Femur (tissue), 1 donor: ENCODE measurements at places on chromosomes 5 and 9.
A peak's percentile ranks its signal among the peaks of the same experiment; 100 is the strongest.

GRCh38 chr5:72472666-72473422 lies 34.4 kb downstream of the ZNF366 start:
- no peak for DNase-seq

DNA sequence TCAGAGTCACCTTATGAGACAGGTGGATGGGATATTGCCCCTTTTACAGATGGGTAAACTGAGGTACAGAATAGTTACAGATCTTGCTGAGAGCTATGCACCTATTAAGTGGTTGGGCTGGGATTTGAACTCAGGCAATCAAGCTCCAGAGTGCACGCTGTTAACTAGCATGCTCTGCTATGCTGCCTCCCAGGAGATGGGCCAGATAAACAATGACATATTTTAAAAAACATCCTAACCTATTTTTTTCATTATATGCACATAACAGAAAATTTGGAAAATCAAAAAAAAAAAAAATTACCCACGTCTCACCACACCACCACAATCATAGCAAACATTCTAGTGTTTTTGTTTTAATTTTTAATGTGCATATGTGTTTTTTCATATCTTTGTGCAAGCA lies 123.4 kb upstream of the STC2 start:
- DNase-seq: no peak

GRCh38 chr5:76689321-76690036 lies 26.4 kb upstream of the F2R start:
- no peak for DNase-seq

DNA sequence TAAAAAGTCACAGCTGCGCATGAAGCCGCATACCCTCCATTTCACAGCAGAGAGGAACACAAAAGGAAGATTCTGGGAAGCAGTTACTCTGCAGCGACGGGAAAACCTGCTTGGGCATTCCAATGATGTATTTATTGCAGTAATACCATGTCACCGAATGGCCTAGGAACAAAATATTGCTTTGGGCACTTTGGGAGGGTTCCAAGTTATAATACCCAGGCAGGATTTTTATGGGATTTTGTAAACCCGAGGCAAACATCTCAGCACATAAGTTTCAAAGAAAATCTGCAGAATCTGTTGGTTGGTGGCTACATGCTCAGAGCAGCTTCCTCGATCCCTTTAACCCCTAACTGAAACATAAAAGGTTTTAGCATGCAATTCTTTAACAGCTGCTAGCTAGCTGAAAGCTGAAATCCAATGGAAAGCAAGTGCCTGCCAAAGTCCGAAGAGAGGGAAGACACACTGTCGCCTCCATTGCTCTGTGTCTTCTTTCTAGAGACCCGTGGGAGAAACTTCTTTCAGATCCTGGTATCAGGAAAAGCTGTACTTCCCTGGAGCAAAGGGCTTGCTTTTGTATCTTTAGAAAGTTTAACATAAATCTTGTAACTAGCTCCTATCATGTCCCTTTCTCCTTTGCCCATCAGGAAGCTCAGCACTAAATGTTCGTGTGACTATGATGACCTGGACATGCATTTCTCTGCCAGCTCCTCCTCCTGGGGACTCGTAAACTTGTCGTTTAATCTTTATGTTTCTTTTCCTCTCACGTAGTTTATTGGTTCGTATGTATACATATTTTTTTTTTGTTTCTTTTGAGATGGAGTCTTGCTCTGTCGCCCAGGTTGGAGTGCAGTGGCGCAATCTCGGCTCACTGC lies 195.0 kb downstream of the MAPKAP1 start:
- DNase-seq: no peak

DNA sequence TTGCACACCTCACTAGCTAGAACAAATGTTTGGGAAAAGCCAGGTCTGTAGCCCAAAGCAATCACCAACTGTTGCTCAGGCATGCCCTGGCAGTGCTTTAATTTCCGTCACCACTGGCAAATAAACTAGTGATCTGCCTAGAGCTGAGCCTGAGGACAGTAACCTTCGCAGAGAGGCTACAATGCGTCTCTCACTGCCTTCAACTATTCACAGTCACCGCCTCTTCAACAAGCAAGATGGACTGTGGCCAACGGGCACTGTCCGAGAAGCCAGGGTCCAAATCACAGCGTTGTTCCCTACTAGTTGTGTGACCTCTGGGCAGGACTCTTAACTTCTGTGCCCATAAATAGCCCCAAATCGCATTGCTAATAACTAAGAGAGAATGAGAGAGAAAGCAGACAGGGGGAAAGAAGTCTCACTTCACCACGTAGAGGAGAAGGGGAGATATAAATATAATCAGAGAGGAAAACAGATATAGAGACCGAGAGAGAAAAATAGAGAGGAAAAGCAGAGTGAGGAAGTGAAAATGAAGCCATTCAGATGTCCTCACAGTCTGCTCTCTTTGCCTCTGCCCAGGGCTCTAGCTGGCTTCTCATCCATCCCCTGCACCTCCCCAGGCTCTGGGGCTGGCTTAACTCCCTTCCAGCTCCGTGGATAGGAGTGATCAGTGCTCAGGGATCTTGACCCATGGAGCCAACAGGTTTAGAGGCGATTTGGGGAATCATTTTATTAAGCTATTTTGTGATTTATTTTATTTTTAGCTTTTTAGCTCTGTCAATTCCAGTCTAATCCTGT lies 157.9 kb downstream of the ZDHHC21 start:
- DNase-seq: no peak

DNA sequence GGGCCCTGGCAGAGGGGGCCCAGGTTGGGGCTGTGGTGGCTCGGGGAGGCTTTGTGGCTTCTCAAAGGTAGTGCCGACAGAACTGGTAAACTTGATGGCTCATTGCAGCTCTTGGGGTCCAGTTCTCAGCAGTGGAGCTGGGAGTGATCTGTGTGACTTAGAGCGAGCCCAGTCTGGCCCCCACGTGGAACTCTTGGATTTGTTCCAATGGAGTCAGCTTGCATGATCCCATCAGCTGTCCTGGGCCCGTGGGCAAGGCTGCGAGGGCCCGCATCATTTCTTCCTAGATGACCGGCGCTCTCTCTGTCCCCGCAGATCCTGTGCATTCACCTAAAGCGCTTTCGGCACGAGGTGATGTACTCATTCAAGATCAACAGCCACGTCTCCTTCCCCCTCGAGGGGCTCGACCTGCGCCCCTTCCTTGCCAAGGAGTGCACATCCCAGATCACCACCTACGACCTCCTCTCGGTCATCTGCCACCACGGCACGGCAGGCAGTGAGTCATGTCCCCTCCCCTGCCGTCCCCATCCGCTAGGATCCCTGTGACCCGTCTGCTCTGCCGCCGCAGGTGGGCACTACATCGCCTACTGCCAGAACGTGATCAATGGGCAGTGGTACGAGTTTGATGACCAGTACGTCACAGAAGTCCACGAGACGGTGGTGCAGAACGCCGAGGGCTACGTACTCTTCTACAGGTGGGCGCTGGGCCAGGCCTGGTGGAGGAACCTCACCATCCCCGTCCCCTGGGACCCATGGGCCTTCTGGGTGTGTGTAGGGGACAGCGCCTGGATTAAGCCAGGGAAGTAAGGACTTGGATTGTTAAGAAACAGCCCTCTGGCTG lies 39.2 kb downstream of the USP20 start:
- DNase-seq: no peak

DNA sequence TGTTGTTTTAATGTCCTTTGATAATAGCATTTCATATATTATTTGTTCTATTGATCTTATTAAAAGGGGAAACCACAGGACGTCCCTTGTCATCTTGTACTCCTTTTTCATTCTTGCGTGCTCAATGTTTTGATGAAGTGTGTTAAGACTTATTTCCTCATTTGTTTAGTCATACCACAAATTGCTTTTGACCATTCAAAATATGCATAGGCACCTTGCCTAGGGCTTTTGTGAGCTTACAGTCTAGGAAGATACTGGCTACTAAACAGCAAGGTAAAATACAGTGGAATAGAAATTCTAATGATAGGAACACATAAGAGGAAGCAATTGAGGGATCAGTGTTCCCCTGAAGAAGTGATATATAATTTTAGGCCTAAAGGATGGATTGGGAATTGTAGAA lies 190.3 kb downstream of the WDR70 start:
- no peak for DNase-seq

GRCh38 chr5:137612576-137612975 lies 113.5 kb upstream of the SPOCK1 start:
- DNase-seq: no peak

DNA sequence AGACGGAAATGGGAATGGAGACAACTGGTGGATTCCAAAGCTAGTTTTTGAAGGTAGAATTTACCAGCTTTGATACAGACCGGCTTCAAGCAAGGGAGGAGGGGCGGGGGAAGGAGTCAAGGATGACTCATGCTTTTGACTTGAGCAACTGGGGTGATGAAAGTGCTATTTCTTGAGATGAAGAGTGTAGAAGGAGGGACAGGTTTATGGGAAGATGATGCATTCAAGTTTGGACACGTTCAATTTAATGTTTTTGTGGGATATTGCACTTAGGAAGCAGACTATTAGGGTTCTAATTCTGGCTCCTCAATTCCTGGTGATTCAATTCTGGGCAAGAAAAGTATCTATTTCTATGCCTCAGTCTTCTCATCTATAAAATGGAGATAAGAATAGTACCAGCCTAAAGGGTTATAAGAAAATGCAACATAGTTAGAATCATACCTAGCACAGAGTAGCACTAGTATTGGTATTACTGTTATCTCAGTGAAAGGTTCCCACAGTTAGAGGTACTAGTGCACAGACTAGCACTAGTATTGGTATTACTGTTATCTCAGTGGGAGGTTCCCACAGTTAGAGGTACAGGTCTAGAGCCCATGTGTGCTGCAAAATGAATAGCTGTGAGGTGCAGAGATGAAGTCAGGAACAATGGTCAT lies 4.6 kb downstream of the NIPAL4 start:
- DNase-seq: no peak

GRCh38 chr5:42798284-42799240 lies 13.1 kb downstream of the SELENOP start:
- no peak for DNase-seq

- DNase-seq: no peak
Measured at GRCh38 chr9:116112236-116112635, 41.4 kb upstream of the PAPPA start.

- no peak for DNase-seq
Measured at GRCh38 chr9:108674766-108675530, 180.8 kb downstream of the ACTL7B start.

DNA sequence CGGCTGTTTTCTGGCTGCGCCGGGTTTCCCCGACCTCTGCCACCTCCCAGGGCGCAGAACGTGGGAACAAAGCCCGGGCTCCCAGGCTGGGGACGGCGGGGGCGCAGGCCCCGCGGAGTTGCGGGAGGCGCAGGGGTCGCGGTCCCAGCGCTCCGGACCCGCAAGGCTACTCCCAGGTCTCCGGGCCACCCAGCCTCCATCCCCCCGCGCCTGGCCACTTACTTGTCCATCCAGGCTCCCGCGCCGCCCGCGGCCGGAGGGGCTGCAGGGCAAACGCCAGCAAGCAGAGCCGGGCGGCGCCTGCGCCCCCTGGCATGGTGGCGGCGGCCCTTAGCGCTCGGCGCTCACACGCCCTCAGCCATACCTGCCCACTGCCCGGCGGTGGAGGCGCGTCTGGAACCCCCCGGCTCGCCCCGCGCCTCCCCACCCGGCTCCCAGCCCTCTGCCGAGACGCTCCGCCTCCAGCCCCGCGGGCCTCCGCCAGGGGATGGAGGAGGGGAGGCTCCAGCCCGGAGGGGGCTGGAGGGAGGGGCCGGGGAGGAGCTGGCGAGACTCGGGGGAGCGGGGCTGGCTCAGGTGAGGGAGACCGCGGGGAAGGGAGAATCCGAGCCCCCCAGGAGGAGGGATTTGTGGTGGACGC lies at the start of gene ADAM19:
ADAM19 (minus strand) TSS at position 395 of the 640 bp plus-strand sequence; CDS start at position 316, 79 bp downstream.
- peak; percentile 70 for DNase-seq

GRCh38 chr9:2465921-2466460 lies 155.6 kb upstream of the VLDLR start:
- no peak for DNase-seq

DNA sequence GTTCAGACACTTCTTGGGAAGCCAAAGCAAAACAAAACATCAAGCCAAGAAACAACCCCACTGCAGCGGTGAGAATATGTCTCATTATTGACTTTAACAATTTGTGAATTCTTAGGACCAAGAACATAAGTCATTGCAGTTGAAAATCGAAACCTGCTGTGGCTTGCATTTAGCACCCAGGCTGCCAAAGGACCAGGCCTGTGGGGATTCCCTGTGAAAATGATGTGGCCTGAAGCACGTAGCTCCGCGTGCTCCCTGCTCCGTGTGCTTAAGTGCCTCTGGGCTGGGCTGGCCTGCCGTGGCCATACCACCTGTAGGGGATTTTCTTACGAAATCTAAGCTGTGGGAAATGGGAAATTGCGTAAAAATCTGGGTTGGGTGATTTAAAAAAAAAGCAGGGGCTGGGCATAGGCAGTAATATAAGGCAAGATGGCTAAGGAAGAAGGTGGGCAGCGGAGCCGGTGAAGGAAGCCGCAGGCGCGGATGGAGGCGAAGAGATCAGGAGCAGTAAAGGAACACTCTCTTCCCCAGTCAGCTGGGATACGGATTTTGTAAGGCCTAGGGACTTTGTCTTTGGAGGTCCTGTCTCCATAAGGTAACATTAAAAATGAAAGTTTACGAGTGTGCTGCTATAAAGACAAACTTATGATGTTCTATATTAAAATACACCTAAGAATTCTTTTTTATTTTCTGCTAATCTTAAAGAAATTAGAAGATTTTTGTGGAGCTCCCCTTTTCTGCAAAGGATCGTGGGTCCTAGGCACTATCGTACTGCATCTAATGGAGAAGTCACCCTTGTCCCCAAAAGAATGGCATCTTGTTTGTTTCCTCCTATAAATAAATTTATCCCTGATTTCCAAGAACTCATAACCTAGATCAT lies 189.6 kb upstream of the SEMA6A start:
- DNase-seq: no peak

DNA sequence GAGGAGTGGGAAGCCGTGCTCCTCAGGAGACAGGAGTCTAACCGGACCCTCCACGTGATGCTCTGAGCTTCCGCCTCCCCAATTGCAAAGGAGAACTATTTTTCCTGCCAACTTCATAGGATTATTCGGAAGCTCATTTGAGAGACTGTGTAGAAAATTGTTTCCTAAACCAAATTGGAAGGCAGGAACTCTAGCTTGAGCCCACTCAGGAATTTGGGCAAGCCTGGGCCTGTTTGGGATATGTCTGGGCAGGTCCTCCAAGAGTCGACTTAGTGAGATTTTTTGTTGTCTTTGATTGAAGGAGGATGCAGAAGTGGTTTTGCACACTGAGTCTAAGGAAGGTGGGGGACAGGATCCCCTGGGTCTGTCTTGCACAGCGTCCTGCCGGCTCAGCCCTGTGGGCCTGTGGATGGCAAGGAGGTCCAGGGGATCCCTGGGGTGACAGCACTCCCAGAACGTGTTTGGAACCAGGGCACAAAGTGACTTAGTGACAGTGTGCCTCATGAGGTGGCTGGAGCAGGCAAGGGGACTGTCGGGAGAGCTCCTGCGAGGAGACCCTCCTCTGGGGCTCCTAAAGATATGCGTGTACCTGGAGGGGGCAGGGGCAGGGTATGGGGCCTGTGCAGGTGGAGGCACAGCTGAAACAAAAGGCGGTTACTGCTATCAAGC lies 283.3 kb downstream of the NSG2 start:
- no peak for DNase-seq

DNA sequence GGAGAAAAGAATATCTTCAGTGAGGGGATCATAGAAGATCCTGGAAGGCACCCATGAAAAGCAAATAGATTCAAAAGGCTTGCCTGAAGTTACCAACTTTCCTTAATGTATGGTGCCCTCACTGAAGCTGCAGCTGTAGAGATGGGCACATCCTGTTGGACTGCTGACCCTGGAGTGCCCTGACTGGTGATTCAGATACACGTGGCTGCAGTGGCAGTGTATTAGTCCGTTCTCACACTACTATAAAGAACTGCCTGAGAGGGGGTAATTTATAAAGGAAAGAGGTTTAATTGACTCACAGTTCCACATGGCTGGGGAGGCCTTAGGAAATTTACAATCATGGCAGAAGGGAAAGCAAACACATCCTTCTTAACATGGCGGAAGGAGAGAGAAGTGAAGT lies 80.3 kb downstream of the OSMR start:
- no peak for DNase-seq
